ENCODE measurements at places on chromosomes 4 and X. TPM values are rescaled to one million over a fixed set of nuclear protein-coding genes. Genes with fewer than 3 reads are reported as not detected.

The TREX2 gene
- 1.3 TPM for total RNA-seq

The GPR82 gene
- not detected for total RNA-seq

The TRAM1L1 gene
- total RNA-seq: 0.79 TPM

The PLAC1 gene
- 0.68 TPM for total RNA-seq

The LRRC66 gene
- total RNA-seq: 0.09 TPM

The GLUD2 gene
- total RNA-seq: 0.99 TPM

DNA sequence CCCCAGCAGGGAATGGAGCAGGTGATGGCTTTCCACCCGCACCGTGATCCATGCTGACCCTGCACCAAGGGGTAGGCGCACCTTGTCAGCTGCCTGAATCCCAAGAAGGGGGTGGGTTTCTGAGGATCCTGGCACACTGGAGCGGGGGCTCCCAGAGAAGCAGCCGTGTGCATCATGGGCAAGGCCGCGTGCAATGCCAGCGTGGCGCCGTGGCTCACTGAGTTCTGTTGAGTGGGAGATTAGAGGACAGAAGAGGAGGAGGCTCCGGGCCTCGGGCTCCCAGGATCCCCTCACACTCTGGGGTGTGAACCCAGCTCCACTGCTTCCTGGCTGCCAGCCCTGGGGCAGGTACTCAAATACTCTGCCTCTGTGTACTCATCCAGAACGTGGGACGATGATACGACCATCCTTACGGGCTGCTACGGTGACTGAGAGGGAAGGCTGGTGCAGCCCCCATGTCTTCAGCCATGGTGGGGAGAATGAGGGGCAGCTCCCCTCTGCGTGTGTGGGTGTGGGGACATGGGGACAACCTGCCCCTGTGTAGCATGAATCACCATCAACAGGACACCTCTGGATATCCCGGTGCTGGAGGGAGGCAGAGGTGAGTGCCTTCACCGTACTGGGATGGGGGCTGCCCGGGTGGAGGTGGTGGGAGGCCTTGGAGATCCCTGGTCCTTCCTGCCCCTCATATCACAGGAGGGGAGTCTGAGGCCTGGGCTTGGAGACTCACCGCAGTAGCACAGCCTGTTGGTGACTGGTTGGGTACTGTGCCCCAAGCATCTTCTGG is 52.6 kb downstream of the CPZ start:
- H3K36me3 ChIP-seq: no peaks in the 10 kb centered on the region
- peak; percentile 17 for DNase-seq
- no peaks in the 10 kb centered on the region for H3K27me3 ChIP-seq
- no peak overlapping the region for H3K27ac ChIP-seq
- H3K4me3 ChIP-seq: no peak overlapping the region

DNA sequence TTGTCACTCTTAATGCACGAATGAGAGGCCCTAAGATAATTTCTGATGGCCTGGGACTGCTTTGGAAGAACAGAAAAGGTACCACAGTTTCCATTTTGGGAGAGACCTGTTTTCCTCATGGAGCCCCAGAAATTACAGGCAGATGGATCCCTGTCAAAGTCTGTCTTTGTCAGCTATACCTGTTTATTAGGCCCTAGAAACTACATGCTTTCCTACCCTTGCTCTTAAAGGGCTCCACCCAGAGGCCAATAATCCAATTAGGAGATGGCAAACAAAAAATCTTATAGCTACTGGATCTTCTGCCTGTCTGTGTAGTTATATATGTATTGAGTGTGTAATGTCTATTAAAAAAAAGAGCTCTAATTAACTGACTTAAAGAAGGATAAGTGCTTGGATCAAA is 141.3 kb downstream of the NR3C2 start:
- peaks cover 34% of the 10 kb centered on the region for H3K36me3 ChIP-seq
- no peak overlapping the region for H3K4me3 ChIP-seq
- H3K27ac ChIP-seq: no peak overlapping the region
- no peaks in the 10 kb centered on the region for H3K27me3 ChIP-seq
- DNase-seq: no peak

DNA sequence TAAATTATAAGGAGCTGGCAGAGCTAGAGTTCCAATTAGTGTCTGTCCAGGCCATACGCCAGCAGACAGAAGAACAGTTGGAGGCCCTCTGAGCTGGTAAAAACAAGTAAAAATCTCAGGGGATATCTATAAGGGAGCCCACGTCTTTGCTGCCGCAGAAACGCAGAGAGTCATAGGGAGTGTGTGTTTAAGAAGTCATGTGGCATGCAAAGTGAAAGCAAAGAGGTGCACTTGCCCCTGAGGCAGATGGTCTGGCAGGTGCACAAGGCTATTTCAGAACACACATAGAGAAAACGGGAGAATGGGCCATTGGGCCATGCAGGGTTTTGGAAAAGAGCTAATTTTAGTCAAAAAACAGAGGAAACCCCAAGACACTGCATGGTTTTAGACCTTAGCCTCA is 92.7 kb downstream of the NAP1L3 start:
- H3K4me1 ChIP-seq: no peaks in the 10 kb centered on the region
- H3K27me3 ChIP-seq: no peaks in the 10 kb centered on the region
- H3K27ac ChIP-seq: no peak overlapping the region
- no peak for DNase-seq

DNA sequence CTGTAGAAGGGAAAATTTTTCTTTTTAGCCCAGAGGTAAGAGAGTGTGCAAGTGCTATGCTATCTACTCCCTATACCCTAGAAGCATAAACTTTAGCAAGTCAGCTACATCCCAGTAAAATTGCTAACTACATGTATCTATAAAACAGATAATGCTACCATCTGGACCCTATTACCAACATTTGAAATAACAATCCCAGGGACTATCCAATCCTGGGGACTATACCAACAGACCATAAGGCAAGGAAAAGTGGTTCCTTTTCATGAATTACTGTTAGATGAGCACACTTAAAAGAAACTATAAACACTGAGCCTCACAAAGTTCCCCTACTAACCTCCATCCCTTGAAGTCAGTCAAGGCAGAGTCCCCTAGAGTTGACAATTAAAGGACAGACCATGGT is 213.6 kb upstream of the VEGFC start:
- no peaks in the 10 kb centered on the region for H3K4me1 ChIP-seq
- H3K36me3 ChIP-seq: no peaks in the 10 kb centered on the region
- no peak for DNase-seq
- H3K27me3 ChIP-seq: no peaks in the 10 kb centered on the region
- no peak overlapping the region for H3K27ac ChIP-seq
- no peak overlapping the region for H3K4me3 ChIP-seq

- no peak overlapping the region for H3K27ac ChIP-seq
- no peaks in the 10 kb centered on the region for H3K4me1 ChIP-seq
- no peak overlapping the region for H3K4me3 ChIP-seq
- no peaks in the 10 kb centered on the region for H3K27me3 ChIP-seq
- H3K36me3 ChIP-seq: peaks cover 4% of the 10 kb centered on the region
- no peak for DNase-seq
Measured at GRCh38 chr4:39555472-39555871, 28.2 kb upstream of the UGDH start.

GRCh38 chr4:146381263-146381872 is 140.4 kb downstream of the SLC10A7 start:
- no peaks in the 10 kb centered on the region for H3K27me3 ChIP-seq
- H3K27ac ChIP-seq: no peak overlapping the region
- no peak for DNase-seq
- H3K36me3 ChIP-seq: no peaks in the 10 kb centered on the region
- no peak overlapping the region for H3K4me3 ChIP-seq
- no peaks in the 10 kb centered on the region for H3K4me1 ChIP-seq

DNA sequence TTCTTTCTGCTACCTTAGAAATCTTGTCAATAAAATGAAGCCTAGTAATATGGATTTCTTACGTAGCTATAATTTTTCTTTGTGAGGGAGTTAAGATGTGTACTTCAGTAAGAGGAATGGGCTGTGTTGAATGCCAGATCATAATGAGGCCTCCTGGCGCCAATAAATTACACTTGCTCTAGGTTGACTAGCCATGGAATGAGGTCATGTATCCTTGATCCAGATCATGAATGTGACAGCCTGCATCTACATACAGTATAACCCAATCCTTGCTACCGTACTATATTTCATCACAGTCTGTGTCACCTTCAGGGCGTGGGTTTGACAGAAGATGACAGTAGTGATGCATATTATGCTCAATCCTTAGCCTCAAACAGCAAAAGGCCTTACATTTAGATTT is 36.2 kb downstream of the NHS start:
- no peak overlapping the region for H3K4me3 ChIP-seq
- no peaks in the 10 kb centered on the region for H3K27me3 ChIP-seq
- no peak for DNase-seq
- peaks cover 20% of the 10 kb centered on the region for H3K4me1 ChIP-seq
- no peaks in the 10 kb centered on the region for H3K36me3 ChIP-seq

GRCh38 chr4:52059372-52059771 is 8.3 kb downstream of the SPATA18 start:
- no peaks in the 10 kb centered on the region for H3K36me3 ChIP-seq
- H3K27ac ChIP-seq: no peak overlapping the region
- H3K4me1 ChIP-seq: no peaks in the 10 kb centered on the region

GRCh38 chrX:23012162-23012561 is 12.4 kb downstream of the DDX53 start:
- H3K4me1 ChIP-seq: no peaks in the 10 kb centered on the region
- H3K27ac ChIP-seq: no peak overlapping the region
- H3K4me3 ChIP-seq: no peak overlapping the region
- DNase-seq: no peak
- H3K27me3 ChIP-seq: no peaks in the 10 kb centered on the region
- H3K36me3 ChIP-seq: no peaks in the 10 kb centered on the region
